ENCODE measurements at places on chromosomes 13 and 19.

DNA sequence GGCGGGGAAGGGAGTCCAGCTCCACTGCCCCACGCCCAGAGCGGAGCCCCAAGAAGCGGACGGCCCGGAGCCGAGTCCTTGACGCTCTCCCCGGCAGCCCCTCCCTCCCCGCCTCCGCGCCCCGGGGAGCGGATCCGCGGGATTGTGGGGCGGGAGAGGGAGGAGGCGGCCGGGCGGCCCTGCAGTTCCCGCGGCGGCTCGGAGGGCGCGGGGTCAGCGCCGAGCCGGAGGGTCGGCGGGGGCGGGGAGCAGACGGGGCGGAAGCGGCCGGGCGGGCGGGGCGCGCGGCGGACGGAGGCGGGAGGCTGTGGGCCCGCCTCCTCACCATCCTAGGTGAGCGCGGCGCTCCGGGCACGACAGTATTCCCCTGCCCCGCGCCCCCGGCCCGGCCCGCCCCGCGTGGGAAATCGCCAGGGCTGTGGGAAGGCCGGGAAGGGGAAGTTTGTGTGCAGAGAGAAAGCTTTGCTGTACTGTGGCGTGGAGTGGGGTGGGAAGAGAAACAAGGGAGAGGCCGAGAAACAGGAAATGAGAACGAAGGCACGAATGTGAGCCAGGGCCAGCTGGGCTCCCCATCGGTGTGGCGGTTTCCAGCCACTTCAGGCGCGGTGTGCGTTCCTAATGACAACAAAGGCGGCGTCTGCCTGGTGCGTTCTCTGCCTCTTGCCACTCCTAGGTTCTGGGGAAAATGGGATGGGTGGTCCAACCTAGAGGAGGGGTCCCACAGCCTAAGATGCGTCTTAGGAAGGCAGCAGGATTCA is 1.3 kb upstream of the KLF12 start:
- peak; percentile 27 for DNase-seq

DNA sequence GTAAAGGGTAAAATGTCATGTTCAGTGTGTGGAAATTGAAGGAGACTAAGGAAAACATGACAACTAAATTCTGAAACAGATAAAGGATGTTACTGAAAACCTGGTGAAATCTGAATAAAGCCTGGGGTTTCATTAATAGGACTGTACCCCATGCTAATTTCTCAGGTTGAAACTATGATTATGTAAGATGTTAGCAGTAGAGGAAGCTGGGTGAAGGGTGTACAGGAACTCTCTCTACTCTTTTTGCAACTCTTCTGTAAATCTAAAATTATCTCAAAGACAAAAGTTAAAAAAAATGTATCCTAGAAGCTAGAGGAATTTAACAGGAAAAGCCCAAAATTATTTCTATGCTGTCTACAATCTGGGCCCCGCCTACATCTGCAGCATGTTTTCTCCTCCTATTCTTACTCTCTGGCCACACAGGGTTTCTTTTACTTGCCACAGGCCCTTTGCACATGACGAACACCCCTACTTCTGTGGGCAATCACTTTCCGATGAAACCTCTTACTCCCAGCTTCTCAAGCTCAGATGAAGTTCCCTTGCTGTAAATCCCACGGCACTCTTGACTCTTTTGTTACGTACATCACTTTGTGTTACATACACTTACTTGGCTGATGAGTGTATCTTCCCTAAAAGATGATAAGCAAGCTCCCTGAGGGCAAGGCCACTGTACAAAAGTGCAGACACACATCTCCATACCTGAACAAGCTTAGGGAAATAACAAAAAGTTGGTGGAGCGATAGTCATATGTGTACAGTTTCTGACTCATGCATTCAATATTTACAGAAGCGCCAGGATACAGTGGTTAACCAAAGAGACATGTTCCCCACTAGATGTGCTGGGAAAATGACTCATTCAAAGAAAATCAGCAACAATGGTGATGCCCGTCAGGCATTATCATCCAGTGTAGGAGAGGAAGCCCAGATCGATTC is 32.6 kb downstream of the RUBCNL start:
- DNase-seq: no peak

GRCh38 chr19:10769533-10770491 is 51.9 kb downstream of the DNM2 start:
- DNase-seq: no peak

- DNase-seq: no peak
These were observed 1773.8 kb downstream of the PCDH9 start for GRCh38 chr13:65456150-65456912.

DNA sequence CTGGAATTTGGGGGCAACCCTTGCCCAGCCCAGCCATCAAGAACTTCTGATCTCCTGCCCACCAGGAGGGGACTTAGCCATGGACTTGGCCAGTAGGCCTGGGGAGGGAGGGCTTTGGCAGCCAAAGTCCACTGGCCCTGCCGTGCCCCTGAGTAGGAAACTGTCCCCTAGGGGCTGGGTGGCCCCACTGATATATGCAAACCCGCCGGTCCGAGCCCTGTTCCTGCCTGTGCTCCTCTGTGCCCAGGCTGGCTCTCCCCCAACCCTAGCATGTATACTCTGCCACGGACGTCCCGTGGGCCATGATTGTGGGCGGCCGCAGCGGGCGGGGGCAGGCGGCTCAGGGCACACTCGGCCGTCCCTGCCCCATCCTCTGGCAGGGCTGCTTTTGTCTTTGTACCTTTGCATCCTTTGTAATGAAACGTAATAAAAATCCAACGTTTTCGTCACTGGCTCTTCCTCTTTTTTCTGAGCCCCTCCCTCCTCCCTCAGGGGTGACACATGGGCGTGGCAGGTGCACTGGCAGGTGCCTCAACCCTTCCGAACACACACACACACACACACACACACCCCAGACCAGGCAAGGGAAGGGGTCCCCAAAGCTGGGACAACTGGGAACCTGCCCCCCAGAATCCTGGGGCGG is 9.1 kb downstream of the COMP start:
- DNase-seq: no peak

GRCh38 chr13:42354241-42355091 is 82.5 kb downstream of the AKAP11 start:
- peak; percentile 10 for DNase-seq
